ENCODE measurements at places on chromosomes 12 and 14.
A peak's percentile ranks its signal among the peaks of the same experiment; 100 is the strongest.

DNA sequence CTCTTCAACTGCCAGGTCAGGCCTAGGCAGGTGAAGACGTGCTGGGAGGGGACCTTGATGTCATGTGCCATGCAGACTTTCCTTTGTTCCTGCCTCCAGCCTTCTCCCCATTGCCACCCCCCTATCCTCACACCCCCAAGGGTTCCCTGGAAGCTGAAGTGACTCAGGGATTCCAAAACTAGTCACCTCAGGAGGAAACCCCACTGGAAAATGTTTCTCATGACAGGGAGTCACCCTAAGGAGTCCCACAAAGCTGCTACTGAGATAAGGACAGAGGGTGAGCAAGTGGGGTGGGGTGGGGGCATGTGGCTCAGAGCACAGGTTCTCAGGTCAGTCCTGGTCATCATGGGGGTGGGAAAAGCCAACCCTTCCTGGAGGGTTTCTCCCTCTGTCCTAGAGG, 2.4 kb upstream of the IL25 start:
- no peak for DNase-seq

DNA sequence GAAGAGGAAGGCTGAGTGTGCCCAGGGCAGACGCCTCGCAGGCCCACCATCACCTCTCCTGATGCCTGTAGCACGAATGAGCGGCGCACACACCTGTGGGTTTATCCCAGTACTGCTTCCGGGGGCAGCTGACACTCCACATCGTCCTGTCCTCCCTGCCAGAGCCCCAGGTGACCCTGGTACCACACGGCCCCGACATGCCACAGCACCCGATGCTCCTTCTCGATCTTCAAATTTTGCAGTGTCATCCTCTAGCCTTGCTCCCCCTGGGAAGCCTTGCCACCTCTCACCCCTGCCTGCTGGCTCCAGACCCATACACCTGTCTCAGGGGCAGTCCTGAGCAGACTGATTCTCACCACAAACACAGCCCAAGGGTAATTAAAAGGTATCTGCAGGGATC, 40.6 kb downstream of the ANO2 start:
- no peak for DNase-seq

DNA sequence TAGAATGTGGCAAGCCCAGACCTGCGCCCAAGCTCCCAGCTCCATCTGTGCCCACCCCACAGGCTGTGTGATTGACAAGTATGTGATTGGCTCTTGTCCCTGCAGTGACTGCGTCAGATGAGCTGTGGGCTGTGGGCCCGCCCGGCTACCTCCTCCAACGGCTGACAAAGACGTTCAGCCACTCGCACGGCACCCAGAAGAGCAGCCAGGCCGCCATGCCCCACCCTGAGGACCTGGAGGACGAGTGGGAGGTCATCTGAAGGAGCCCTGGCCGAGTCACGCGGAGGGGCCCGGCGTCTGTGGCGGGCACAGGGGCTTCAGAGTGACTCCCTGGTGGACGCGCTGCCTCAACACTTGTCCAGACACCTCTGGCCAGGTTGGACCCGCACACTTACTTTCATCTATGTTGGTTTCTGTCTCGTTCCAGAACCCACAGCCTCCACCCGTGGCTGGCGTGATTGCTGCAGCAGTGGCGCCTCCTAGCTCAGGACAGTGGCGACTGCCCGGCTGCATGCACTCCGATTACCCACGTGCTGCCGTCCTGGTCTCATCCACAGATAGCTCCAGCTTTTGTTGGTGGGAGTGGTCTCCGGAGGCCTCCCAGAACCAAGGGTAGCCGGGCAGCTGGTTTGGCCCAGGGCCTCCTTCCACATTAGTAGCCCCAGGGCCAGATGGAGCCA, 11.4 kb downstream of the ANKRD9 start:
- no peak for DNase-seq

- DNase-seq = no peak
Observed at GRCh38 chr14:90277581-90278198, 21.3 kb downstream of the PSMC1 start.

DNA sequence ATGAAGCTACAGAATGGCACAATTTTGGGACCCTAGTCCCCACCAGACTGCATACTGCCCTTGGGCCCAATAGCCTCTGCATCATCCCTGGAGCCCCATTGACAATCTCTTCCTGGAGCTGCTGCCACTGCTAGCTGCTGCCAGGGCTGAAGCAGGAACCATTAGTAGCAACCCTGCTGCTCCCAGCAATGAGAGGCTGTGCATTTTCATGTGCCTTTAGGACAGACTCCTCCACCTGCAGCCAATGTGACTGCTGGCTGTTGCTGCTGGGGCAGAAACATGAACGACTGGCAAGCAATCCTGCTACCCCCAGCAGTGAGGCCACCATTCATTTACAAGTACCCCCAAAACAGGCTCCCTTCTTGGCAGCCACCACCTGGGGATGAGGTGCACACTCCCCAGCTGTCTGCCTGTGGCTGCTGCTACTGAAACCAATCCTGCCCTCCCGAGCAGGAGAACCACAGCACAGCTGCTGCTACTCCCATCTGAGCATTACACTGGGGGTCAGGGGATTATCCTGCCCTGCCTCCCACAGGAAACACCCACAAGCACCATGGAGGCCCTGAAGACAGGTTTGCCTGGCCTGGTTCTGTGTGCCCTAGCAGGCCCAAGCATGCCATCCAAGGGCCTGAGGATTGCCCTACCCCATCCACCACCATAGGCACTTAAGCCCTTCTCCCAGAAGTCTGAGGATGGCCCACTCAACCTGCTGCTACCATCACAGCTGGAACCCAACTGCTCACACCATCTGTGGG, 181.0 kb downstream of the MYRFL start:
- DNase-seq = no peak

- no peak for DNase-seq
Observed at GRCh38 chr12:85157035-85157603, 121.0 kb downstream of the LRRIQ1 start.

- DNase-seq = no peak
Observed at GRCh38 chr12:29187756-29188155, 38.7 kb downstream of the FAR2 start.

DNA sequence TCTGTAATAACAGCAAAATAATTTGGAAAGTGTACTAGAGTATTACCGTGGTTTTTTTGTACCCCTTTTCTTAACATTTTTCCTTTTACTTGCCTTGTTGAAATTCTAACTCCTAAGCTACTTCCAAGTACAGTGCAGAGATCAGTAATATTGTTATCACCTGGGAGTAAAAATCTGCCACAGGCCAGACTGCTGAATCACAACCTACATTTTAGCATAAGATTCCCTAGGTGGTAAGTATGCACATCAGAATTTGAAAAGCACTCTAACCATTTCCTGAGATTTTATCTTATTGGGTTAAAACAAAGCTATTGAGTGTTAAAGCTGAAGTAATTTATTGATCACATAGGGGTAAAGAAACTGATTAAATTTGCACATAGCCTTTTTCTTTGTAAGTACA, 55.2 kb upstream of the KCNH3 start:
- DNase-seq = peak; percentile 47

DNA sequence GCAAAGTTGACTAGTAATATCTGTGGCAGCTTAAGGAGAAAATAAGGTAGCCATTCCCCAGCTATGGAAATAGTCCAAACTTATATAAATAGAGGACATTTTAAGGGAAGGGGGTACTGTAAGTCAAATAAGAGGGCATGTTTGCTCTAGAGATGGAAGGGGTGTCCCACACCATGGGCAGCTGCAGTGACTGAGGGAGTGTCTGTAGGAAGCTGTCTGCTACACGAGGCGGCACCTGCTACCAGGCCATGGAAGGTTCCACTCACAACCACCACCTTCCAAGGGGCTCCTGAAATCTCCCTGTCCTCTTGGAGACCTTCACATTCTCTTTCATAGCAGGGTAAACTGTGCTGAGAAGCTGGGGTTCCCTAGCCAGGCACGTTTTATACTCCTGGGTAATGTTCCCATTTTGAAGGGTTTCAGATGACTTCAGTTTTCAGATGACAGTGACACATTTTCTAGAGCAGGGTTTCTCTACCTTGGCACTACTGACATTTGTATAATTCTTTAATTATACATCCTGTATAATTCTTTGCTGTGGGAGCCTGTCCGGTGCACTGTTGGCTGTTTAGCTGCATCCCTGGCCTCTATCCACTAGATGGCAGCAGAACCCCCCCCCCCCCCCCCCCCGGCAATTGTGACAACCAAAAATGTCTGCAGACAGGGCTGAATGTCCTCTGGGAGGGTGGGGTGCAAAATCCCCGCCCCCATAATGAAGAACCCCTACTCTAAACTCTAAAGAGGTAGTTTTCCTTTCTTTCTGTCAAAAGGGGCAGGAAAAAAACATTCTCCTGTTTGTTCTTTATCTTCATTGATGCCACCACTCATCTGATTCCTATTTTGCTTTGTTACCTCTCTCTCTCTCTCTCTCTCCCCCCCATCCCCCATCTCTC, 11.6 kb upstream of the SMCO2 start:
- no peak for DNase-seq

GRCh38 chr12:87661786-87662377, 367.3 kb downstream of the C12orf50 start:
- no peak for DNase-seq

- no peak for DNase-seq
Observed at GRCh38 chr12:130645751-130646150, 70.3 kb downstream of the RIMBP2 start.

GRCh38 chr12:104535369-104535768, 78.6 kb downstream of the CHST11 start:
- DNase-seq = peak; percentile 56

Data from astrocyte (in vitro differentiated cells and primary cell).